ENCODE measurements at places on chromosomes 5 and 9.

DNA sequence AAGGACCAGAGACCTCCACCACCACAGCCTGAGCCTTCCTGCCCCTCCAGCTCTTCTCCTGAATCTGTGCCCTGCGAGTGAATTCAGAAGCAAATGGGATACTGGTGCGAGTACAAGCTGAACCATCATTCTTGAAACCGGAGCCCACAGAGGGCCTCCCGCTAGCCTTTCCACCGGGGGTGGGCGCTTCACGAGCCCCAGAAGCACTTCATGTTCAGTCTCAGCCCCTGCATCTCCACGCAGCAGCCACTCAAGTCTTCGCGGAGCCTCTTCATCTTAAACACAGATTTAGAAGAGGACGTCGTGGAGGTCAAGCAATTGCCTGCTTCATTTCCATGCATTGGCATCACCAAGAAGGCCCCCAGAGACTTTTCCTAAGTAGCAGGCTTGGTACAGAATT, 26.0 kb upstream of the OLFM1 start:
- no peak for DNase-seq

- DNase-seq, result no peak
Measured at GRCh38 chr9:91659529-91660495, 236.2 kb upstream of the NFIL3 start.

- no peak for DNase-seq
Measured at GRCh38 chr5:140321796-140322195, 18.9 kb upstream of the PFDN1 start.

DNA sequence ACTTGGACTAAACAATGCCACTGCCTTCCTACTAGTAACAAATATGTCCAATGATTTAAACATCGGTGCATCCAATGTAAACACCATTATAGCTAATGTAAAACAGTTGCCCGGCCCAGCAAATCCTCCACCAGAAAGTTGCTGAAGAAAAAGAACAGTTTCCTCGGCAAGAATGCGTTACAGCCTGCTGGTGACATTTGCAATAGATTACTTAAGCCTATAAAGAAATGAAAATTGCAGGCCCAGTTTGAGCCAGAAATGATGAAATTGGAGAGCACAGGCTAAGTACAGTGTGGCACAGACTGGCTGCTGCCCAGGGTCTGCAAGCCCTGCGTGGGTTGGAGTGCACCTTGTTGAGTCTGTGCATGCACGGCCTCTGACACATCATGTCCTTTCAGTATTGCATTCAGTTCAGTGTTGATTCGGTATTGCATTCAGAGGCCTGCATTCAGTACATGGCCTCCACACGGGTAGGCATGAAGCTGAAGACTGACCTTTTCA, 406.0 kb upstream of the KLF4 start:
- no peak for DNase-seq

DNA sequence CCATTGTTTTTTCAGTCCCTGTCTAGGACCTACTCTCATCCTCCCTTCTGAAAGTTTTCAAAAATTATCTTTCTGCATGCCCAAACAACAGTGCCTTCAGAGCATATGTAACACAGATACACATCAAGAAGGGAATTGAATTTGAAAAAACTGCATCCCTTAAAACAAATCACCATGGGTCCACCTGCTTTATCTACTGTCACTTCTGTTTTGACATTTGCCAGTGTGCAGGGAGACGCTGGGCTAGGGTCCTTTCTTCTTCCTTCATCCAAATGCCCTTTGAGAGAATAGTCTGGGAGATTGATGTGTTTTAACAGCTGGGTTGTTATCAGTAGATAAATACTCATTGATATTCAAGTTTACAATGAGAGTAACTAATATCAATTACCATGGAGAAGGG, 1630.1 kb downstream of the MAT2B start:
- DNase-seq, result no peak

DNA sequence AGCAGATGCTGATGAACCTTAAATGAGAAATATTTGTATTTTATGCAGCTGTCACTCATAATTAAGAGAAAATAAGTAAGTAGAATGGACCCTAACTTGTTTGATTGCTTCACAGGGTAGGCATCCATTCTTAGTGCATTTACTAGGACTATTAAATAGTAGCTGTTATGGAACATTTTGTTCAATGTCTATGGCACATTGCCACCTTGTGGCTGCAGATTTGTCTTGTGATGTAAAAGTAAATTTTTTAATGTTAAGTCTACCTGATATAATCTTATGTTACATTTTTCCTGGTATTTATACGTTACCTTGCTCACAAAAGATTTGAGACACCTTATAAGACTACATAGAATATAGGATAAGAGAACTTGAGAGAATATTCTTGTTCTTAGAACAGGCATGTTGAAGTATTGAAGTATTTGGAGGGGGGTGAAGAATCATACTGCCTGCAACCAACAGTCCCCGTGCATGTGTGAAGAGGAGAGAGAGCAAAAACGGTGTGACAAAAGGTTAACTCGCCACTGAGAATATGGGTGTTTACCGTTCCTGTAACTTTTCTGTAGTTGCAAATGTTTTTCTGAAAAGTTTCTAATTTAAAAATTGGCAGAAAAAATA, 161.1 kb downstream of the MAST4 start:
- peak; percentile 48 for DNase-seq
